Kidney (tissue), 22 donors: ENCODE measurements at places on chromosomes 3 and 15. TPM values are rescaled to one million over a fixed set of nuclear protein-coding genes. Genes with fewer than 3 reads are reported as not detected.

- no peak for DNase-seq
Measured at GRCh38 chr3:21256932-21257331, 494.1 kb downstream of the ZNF385D start.

DNA sequence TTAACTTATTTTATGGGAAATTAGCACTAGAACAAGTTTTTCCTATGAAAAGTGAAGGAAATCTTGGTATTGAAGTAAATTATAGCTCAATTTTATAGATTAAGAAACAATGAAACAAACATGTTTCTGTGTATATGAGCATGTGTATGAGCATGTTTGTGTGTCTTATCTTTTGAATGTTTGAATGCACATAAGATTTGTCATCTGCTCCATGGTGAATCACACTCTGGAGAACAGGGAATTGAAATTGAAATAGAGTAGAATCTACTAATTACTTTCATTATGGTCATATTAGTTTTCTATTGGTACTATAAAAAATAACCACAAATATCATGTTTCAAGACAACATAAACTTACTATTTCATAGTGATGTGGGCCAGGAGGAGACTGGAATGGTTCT is 646.6 kb downstream of the OTOL1 start:
- DNase-seq, result no peak

DNA sequence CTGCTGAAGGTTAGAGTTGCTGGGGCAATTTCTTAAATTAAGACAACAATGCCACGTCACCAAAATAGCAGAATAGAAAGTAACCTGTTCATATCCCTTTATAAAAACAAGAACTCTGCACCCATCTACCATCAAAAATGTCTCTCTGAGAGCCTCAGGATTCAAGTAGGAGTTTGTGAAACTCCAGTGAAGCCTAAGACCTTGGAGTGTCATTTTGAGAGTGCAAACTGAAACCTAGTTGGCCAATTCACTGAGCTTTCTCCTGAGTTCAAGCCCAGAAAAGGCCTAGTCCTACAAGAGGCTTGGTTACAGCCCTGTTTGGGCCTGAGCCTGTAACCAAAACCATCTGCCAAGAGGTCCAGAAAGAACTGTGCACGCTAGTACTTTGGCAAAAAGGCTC is 335.1 kb downstream of the EFHB start:
- DNase-seq, result no peak

DNA sequence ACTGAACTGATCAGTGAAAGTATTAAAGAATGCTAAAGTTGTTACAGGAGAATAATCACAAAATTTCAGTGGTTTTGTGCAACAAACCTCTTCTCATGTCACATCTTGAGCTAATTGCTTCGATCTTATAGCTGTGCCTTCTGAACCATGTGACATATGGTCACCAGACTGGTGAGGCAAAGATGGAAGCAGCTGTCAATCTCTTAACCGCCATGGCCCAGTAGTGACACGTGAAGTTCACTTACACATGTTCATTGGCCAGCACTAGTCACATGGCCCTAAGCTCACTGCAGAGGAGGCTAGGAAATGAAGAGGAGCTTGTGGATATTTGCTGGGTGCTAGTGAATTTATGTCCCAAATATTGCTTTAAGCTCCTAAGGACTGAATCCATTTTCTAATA is 32.5 kb downstream of the BOC start:
- DNase-seq, result no peak

- DNase-seq, result no peak
Measured at GRCh38 chr3:172813462-172813861, 62.9 kb downstream of the ECT2 start.

- no peak for DNase-seq
Measured at GRCh38 chr15:98720031-98720430, 71.7 kb downstream of the IGF1R start.

- no peak for DNase-seq
Measured at GRCh38 chr3:15713364-15713763, 84.4 kb downstream of the ANKRD28 start.

GRCh38 chr15:35669021-35669420 is 123.1 kb upstream of the DPH6 start:
- DNase-seq, result no peak

DNA sequence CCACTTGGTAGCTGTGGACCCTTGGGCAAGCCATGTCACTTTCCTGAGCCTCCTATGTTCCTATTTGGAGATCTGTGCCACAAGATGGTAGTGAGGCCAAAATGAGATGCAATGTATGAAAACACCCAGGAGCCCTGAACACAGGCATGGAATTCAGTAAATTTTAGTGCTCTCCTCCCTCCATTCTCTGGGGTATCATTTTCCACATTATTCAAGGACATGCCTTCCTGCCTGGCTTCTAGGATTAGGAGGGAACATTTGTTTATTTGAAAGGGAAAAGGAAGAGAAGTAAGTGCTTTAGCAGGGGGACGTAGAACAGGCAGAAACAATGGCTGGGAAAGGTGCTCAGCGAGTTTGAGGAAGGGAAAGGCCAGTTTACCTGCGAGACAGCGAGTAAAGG is 98.8 kb downstream of the ATG7 start:
- peak; percentile 65 for DNase-seq

DNA sequence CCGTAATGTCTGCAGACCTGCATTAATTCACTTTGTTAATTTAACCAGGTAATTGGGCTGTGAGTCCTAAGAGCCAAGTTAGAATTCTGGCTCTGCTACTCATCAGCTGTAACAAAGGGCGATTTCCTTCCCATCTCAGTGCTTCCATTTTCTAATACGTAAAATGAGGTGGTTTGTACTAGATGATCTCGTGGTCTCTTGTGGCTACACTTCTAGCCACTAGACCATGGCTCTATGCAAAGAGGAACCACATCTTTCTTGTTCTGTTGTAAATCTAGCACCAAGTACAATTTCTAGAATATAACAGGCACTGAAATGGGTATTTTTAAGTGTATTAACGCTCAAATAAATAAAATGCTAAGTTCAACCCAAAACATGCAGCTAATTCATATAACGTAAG is 174.4 kb upstream of the THBS1 start:
- no peak for DNase-seq

DNA sequence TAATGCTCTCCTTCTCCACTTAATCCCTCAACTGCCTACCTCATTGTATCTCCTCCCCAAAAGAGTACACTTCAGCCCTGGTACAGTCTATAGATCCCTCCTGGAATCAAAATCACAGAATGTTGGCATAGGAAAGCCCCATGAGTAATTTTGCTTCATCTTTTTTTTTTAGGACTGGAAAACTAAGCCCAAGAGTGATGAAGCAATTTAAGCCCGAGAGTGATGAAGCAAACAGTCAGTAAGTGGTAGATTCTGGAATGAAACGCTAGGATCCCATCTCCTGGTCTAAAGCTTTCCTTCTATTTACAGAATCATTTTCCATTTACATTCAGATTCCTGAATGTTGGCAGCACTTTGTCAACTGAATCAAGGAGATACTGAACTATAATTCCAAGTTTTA is 29.8 kb upstream of the PLAAT1 start:
- no peak for DNase-seq

- DNase-seq, result no peak
Measured at GRCh38 chr3:197528190-197528589, 27.6 kb downstream of the BDH1 start.

- DNase-seq, result no peak
Measured at GRCh38 chr3:158683230-158683962, 10.9 kb upstream of the LXN start.

- no peak for DNase-seq
Measured at GRCh38 chr15:63046917-63047760, 4.6 kb downstream of the TPM1 start.

DNA sequence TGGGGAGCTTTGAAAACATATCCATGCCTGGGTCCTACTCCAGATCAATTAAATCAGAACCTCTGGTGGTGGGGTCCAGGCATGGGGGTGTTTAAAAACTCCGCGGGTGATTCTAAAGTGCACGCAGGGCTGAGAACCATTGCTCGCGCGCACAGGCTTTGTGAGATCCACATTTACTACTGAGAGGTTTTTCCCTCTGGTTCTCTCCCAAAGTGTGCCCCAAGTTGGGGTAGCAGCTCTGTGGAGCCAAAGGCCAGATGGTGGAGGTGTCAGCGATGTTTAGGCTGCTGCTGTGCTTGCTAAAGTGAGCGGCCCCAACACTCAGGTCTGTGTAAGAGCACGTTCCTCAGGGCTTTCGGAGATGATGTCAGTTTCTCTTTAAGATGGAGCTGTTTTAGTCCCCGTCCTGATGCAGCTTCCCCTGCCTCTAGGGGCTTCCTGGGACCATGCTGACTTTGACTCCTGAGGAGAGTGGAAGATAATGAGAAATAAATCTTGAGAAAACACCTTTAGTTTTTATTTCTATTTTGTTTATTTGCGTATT is 13.4 kb upstream of the MAGEF1 start:
- no peak for DNase-seq

DNA sequence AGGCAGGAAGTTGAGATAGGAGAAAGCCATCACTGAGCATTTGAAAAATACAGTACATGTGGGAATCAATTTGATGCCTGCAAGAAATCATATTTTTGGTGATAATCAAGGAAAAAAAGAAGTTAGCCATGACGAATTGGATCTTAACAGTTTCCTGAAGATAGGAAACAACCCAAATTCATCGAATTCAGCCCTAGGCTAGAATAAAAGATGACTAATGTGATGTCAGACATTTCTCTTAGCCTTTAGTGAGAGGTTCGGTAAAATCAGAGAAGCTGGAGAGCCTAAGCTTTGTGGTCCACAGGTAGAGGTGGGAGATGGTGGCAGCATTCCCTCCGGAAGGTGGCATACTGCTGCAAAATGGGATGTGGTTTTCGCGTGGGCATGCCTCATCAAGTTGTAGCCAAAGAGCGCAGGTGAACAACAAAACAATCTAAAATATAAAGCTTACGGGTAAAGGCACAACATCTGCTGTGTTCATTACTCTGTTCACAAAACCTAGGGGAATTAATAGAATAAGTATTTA is 144.1 kb upstream of the ALCAM start:
- DNase-seq, result no peak

DNA sequence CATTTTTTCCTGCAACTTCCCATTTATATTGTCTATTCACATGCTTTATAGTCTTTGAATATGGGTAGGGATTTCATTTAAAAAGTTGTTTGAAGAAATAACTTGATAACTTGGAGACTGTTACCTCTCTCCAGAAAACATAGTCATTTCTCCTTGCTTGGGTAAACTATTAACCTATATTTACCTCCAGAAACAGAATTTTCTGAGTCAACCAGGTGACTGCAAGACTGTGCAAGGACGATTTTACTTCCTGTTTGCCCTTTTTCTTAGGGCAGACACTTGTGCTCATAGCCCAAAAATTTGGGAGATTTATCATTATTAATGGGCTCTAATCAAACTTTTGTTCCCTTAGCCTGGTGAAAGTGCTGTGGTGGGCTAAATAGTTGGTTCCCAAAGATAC is 14.3 kb upstream of the MOBP start:
- no peak for DNase-seq

DNA sequence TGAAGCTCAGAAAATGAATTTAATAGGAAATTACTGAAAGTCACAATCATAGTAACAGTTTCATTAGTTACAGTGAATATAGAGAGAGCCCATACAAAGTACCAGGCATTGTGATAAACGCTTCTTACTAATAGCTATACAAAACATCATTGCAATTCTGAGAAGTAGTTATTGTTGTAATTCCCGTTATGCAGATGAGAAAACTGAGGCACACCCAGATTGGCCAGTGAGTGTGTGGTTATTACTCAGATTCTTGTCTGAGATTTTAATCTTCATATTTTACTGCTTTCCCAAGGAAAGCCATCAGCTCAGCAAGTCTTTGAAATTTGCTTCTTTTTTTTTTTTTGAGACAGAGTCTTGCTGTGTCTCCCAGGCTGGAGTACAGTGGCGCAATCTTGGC is 14.3 kb downstream of the FLNB start:
- no peak for DNase-seq

DNA sequence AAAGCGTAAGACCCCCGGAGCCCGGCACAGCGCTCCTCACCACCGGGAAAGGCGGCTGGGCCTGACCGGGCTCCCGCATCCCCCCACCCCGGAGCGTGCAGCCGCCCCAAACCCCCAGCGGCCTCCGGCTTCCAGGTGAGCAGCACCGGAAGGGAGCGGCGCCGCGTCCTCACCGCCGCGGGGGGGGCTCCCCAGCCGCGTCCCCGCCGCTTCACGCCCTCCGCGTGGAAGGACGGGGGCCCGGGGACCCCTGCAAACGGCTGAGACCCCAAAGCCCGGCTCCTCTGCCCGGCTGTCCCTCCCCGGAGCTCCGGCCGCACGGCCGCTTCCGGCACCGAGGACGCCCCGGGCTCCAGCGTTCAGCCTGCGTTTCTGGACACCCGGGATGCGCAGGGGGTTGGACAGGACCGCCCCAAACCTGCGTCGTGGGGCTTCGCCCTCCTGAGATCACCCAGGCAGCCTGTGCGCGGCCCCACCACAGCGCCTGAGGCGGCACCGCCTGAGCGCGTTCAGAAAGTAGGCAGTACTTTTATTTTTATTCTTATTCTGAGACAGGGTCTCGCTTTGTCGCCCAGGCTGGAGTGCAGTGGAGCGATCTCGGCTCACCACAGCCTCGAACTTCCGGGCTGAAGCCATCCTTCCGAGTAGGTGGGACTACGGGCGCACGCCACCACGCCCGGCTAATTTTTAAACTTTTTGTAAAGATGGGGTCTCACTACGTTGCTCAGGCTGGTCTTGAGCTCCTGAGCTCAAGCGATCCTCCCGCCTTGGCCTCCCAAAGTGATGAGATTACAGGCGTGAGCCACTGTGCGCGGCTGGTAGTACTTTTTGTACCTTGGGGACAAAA is 51.6 kb upstream of the BLM start:
- DNase-seq, result peak; percentile 71

- DNase-seq, result no peak
Measured at GRCh38 chr3:126119976-126120375, 36.1 kb upstream of the SLC41A3 start.

- DNase-seq, result no peak
Measured at GRCh38 chr3:73101881-73102280, 40.4 kb downstream of the EBLN2 start.

DNA sequence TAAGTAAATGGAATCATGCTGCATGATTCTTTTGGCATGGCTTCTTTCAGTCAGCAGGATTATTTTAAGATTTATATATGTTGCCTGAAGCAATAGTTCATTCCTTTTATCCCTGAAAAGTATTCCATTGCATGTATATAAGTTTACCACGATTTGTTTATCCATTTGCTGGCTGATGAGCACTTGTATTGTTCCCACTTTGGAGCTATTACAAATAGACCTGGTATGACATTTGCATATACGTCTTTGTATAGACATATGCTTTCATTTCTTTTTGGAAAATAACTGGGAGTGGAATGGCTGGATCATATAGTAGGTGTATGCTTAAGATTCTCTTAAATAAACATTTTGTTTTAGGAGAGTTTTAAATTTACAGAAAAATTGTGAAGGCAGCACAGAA is 79.3 kb upstream of the CBLB start:
- DNase-seq, result no peak

APH1B gene
- total RNA-seq, result 22.4 TPM

EPHA6 gene
- 0.66 TPM for total RNA-seq

DNASE1L3 gene
- total RNA-seq, result 24.9 TPM

TTLL13 gene
- 0.54 TPM for total RNA-seq

IQCH gene
- total RNA-seq, result 7.7 TPM

IREB2 gene
- total RNA-seq, result 48.7 TPM

RTP3 gene
- total RNA-seq, result not detected

C3orf20 gene
- 0.16 TPM for total RNA-seq

PLSCR2 gene
- 1.4 TPM for total RNA-seq

RHO gene
- total RNA-seq, result not detected

LIPC gene
- 9.9 TPM for total RNA-seq

MELTF gene
- total RNA-seq, result 8.7 TPM

AGBL1 gene
- not detected for total RNA-seq

SPINK8 gene
- total RNA-seq, result not detected
